ENCODE measurements at places on chromosomes 5 and 9. TPM values are rescaled to one million over a fixed set of nuclear protein-coding genes. Genes with fewer than 3 reads are reported as not detected.

F2RL1 gene
- 36.5 TPM for total RNA-seq

TICAM2 gene
- total RNA-seq: 2.1 TPM

FOXD4L5 gene
- 0.11 TPM for total RNA-seq

PDE6A gene
- not detected for total RNA-seq

SLC31A2 gene
- 5.2 TPM for total RNA-seq

PCDHA6 gene
- total RNA-seq: 0.88 TPM

CDX1 gene
- total RNA-seq: not detected

MYO10 gene
- 126 TPM for total RNA-seq

PAX5 gene
- total RNA-seq: not detected

NPR3 gene
- 0.04 TPM for total RNA-seq

RIMOC1 gene
- total RNA-seq: 14.2 TPM

TMC1 gene
- 0.99 TPM for total RNA-seq

PTGES gene
- total RNA-seq: not detected

LECT2 gene
- total RNA-seq: not detected

CLTB gene
- 136 TPM for total RNA-seq

FAM200C gene
- 1.9 TPM for total RNA-seq

PAPPA gene
- total RNA-seq: 0.07 TPM

ARHGEF28 gene
- 74.8 TPM for total RNA-seq

ZNF354B gene
- 8.8 TPM for total RNA-seq

KIAA1191 gene
- 105 TPM for total RNA-seq

TTF1 gene
- total RNA-seq: 10.3 TPM

TAF1L gene
- 0.04 TPM for total RNA-seq

SOWAHA gene
- not detected for total RNA-seq

NTNG2 gene
- total RNA-seq: 0.92 TPM

PCDHA9 gene
- not detected for total RNA-seq
